ENCODE measurements at places on chromosomes 1 and 21.

GRCh38 chr1:193338194-193338593 is 151.8 kb upstream of the B3GALT2 start:
- no peak for DNase-seq

- no peak for DNase-seq
Measured at GRCh38 chr1:156259805-156260204, 11.9 kb upstream of the PAQR6 start.

DNA sequence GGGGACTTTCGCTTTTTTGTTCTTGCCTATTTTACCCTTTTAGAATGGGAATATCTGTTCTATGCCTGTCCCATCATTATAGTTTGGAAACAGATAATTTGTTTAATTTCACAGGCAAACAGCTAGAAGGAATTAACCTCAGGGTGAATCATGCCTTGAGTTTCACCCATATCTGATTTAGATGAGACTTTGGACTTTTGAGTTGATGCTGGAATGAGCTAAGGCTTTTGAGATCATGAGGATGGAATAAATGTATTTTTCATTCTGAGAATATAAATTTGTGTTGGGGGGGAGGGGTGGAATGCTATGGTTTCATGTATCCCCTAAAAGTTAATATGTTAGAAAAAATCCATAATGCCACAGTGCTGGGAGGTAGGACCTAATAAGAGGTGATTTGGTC is 56.1 kb upstream of the TACSTD2 start:
- no peak for DNase-seq

DNA sequence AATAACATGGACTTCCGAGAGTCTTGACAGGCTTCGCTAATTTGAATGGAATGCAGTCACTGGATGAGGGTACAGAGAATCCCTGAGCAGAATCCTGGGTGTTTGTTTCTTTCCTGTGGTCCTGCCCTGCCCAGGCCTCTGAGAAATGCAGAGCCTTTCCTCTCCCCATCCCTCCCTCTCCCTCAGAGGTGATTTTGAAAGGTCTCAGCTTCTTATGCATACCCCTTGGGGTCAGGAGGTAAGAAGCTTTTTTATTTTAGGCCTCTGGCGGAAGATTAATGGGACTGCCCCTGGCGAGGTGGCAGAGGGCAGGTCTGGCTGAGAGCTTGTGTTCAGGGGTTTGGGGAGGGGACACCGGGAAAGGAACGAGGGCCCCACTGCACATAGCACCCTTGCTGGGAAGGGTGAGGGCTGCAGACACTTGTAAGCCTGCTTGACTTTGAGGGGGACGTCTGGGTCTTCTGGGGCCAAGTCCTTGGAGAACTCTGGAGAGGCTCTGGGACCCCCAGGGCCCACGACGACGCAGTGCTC is 116.5 kb upstream of the SLC45A1 start:
- no peak for DNase-seq

DNA sequence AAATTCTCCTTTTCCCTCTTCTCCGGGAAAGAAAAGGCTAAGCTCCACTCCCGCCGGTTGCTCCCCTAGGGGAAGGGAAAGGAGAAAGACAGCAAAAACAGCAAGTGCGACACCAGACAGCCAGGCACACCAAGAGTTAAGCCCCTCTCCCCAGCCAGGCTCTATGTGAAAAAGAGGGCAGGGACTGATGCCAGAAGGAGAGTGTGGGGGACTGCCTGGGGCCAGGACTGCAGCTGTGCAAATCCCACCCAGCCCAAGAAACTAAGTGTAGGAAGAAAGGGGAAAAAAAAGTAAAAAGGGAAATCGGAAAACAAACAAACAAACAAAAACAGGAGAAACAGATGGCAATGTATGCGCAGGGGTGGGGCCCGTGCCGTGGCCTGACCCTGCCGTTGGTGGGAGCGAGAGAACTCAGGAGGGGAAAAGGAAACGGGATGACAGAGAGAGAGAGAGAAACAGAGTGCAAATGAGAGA is 27.7 kb upstream of the FMO1 start:
- DNase-seq: peak; percentile 32

DNA sequence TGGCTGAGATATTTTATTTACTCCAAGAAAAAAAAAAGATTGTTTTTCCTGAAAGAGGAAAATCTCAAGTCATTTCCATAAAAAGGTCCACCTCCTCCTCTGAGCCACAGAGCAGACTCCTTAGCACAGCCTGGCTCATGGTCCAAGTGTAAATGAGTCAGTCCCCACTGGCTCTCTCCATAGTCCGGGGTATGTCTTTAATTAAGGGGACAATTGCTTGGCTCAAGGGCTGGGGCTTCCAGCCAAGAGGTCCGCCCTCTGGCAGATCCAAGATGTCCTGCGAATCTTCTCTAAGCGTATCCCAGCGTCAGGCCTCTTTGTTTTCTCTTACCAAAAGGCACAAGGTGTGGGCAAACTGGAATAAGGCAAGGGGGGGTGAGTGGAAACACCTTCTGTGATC is 33.3 kb downstream of the FOXD2 start:
- peak; percentile 65 for DNase-seq

DNA sequence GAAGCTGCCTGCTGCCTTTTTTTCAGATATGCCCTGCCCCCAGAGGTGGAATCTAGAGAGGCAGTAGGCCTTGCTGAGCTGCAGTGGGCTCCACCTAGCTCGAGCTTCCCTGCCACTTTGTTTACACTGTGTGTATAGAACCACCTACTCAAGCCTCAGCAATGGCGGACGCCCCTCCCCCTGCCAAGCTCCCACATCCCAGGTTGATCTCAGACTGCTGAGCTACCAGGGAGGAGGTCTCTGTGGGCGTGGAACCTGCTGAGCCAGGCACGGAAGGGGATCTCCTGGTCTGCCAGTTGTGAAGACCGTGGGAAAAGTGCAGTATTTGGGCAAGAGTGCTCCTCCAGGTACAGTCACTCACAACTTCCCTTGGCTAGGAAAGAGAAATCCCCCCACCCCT is 65.1 kb downstream of the MSH4 start:
- DNase-seq: no peak

DNA sequence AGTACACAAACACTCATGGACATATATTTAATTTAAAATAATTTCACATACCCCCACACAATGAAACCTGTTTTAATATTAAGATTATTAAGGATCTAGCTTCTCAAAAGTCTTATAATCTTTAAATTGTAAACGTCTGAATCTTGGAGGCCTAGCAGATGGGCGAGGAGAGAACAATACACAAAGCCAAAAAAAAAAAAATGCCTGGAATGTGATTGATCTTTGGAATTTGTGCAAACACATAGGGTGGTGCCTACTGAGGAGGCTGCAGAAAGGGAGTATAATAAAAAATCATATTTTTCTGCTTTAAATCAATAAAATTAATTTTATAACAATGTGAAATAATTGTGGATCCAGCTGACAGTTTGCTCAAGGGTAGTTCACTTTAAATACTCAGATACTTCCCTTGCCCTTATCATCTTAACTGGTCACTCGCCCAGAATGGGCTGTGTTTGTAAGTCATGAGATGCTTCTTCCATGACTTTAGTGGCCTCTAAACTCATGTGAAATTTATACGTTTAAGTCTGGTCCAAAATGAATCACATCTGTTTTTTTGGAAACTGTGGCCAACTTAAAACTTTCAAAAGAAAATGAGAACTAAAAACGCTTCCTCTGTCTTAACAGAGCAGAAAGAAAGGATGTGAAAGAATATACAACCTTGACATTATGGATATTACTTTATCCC is 802.8 kb upstream of the CXADR start:
- DNase-seq: no peak

DNA sequence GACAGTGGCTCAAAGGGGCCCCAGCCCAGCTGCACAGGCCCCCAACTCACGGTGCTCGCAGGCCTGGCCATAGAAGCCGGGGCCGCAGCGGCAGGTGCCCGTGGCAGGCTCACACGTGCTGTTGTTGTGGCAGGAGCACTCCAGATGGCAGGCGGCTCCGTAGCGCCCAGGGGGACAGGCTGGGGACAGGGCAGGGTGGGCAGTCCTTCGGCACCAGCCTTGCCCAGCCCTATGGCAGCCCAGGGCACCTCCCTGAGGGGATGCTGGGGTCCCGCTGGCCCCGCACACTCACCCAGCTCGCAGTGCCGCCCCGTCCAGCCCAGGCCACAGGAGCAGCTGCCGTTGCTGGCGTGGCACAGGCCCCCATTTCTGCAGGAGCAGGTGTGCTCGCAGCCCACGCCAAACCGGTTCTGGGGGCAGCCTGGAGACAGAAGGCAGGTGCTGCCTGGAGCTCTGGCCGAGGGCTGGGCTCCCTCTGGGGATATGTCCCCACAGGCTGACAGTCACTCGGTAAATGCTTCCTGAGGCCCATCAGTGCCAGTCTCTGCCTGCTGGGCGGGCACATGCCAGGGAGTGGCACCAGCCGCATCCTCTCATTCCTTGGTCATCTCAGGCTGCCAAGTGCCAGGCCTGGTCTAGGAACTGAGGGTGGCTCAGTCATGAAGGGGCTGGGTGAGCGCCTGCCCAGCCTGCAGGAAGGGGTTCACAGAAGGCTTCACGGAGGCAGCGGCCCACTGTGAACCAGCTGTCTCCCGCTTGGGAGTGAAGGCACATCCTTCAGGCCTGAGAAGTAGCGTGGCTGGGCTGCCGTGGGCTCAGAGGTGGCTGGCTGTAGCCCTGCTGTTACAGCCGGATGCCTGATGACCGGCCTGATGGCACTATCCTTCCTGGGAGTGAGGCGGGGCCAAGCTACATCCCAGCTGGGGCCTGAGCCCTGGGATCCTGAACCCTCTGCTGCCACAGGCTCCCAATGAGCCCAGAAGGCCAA is 40.1 kb downstream of the ARHGEF16 start:
- no peak for DNase-seq

- no peak for DNase-seq
Measured at GRCh38 chr1:55062801-55063576, 23.6 kb downstream of the PCSK9 start.

- no peak for DNase-seq
Measured at GRCh38 chr1:24498589-24498988, 4.0 kb upstream of the RCAN3 start.

DNA sequence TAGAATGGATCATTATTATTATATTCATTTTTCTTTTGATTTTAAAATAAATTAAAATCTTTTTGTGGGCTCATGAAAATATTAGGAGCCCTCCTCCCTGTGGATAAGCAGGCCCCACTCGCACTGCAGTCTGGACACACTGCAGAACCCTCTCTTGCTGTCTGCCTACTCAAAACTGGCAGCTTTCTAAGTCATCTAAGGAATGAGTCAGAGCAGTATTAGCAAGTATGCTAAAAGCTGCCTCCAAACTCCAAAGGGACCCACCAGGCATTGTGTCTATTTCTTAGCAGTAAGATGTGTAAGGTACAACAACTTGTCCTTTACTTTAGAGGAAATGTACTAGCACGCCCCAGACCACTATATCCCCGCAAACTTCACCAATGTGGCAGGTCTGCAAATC is 108.8 kb downstream of the SYF2 start:
- DNase-seq: no peak

- no peak for DNase-seq
Measured at GRCh38 chr1:156419854-156420204, 50.8 kb downstream of the RHBG start.

DNA sequence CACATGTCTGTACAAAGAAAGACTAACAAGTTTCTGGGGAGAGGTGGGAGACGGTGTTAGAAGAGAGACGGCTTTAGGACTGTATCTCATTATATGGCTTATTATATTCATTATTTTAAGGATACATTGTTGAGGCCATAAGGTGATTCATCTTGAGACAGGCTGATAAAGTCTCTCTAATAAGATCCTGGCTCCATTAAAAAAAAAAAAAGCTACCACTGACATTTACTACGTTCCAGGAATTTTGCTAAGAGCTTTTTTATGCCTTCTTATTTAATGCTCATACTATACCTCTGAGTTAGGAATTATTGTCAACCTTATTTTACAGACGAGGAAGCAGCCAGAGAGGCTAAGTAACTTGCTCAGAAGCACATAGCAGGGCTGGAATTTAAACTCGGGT is 173.7 kb downstream of the GABPA start:
- DNase-seq: no peak

DNA sequence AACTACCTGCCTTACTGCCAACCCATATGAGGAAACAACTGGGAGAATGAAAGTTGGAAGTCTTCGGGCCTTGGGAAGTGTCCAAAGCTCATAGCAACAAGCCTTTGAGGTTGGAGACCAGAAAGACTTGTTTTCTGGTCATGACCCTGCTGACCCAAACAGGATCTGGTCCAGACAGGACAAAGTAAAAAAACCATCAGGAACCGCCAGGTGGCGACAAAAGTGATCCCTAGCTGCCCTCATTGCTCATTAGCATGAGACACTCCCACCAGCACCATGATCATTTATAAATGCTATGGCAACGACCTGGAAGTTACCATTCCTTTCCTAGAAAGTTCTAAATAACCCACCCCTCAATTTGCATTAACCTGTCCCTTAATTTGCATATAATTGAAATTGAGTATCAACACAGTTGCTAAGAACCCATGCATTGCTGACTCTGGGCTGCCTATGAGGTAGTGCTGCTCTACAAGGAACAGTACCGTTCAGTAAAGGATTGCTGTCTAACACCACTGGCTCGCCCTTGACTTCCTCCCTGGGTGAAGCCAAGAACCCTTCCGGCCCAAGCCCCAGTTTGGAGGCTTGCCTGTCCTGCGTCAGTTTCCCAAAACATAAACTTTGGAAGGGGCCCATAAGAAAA is 89.0 kb downstream of the URB2 start:
- DNase-seq: no peak

- no peak for DNase-seq
Measured at GRCh38 chr1:50047916-50048694, 24.4 kb upstream of the AGBL4 start.

GRCh38 chr21:39353295-39353694 is 4.4 kb upstream of the HMGN1 start:
- DNase-seq: no peak

- no peak for DNase-seq
Measured at GRCh38 chr1:113396585-113396984, 6.3 kb downstream of the MAGI3 start.

DNA sequence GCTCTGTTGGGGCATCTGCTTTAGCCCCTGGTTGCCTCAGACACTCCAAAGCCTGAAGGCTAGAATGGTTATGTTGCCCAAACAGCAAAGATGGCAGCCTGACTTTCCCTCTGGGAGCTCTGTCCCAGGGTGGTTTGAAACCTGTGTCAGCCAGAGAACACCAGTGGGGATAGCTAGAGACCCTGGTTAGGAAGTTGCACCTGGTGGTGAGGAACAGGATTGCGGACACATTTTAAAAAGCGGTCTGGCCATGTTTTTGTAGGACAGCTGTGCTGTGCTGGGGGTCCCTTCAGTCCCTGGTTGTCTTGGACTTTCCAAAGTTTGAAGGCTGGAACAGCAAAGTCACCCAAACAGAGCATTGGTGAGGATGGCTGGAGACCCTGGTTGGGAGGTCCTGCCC is 87.8 kb downstream of the DNM3 start:
- no peak for DNase-seq

DNA sequence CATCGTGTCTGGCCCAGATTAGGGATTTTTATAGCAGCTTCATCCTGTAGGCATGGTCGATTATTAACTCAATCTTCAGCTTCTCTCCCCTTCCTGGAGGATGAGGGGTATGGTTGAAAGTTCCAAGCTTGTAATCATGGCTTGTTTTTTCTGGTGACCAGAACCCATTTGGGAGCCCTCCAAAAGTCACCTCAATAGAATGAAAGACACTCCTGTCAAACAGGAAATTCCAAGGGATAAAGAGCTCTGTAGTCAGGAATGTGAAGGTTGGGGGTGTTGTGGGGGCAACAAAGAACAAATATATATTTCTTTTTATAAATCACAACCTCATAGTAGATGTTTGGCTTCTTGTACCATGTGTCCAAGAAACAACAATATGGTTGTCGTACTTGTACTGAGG is 212.7 kb upstream of the ESRRG start:
- DNase-seq: no peak

Measured in Right ventricle myocardium superior (tissue), 1 donor.